GM23338 (cell line): ENCODE measurements at places on chromosomes 11 and 22.
A peak's percentile ranks its signal among the peaks of the same experiment; 100 is the strongest.

GRCh38 chr11:131867457-131868257 is 497.2 kb downstream of the NTM start:
- H3K36me3 ChIP-seq: no peaks in the 10 kb centered on the region
- no peak overlapping the region for H3K4me3 ChIP-seq
- H3K27ac ChIP-seq: peak overlapping the region; percentile 71
- peak; percentile 87 for DNase-seq
- H3K27me3 ChIP-seq: no peaks in the 10 kb centered on the region
- peaks cover 45% of the 10 kb centered on the region for H3K4me1 ChIP-seq

DNA sequence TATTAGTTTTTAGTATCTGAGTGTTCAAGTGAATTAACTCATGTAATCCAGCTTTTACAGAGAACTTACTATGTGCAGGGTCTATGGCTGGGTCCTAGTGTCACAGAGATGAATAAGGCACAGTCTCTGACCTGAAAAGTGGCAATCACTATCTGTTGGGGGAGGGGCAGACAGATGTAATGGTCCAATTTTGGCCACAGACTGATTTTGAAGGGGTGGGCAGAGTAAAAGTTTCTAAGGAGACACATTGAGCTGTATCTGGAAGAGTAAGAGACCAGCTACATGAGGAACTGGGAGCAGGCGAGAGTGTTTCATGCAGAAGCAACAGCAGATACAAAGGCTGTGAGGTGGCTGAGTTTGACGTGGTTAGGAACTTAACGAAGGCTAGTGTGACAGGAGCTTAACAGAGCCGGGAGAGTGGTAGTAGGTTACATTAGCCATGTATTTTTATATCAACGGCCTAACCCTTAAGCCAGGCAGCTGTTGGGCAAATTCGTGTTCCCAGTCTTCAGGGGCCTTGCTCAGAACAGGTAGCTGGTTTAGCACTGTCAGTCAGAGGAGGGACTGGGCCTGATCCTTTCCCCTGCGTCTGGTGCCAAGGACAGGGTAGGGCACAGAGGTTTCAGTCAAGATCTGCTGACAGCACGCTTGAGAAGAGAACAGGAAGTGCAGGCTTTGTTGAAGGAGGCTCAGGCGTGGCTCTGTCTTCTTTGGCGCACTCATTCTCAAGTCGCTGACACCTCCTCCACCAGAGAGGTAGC is 1.4 kb upstream of the STIM1 start:
- H3K27ac ChIP-seq: peak overlapping the region; percentile 47; the same call in 1 of the 2 replicates
- peak overlapping the region; percentile 93 for H3K4me3 ChIP-seq
- no peak for DNase-seq
- peaks cover 19% of the 10 kb centered on the region for H3K27me3 ChIP-seq
- H3K36me3 ChIP-seq: no peaks in the 10 kb centered on the region
- H3K4me1 ChIP-seq: peaks cover 27% of the 10 kb centered on the region

GRCh38 chr22:25702040-25702439 is 39.9 kb upstream of the MYO18B start:
- H3K4me3 ChIP-seq: no peak overlapping the region
- DNase-seq: no peak
- H3K27ac ChIP-seq: no peak overlapping the region
- H3K27me3 ChIP-seq: no peaks in the 10 kb centered on the region

GRCh38 chr11:121419836-121420235 is 32.3 kb upstream of the SORL1 start:
- no peak overlapping the region for H3K27ac ChIP-seq
- peaks cover 7% of the 10 kb centered on the region for H3K4me1 ChIP-seq
- no peaks in the 10 kb centered on the region for H3K27me3 ChIP-seq
- DNase-seq: no peak

DNA sequence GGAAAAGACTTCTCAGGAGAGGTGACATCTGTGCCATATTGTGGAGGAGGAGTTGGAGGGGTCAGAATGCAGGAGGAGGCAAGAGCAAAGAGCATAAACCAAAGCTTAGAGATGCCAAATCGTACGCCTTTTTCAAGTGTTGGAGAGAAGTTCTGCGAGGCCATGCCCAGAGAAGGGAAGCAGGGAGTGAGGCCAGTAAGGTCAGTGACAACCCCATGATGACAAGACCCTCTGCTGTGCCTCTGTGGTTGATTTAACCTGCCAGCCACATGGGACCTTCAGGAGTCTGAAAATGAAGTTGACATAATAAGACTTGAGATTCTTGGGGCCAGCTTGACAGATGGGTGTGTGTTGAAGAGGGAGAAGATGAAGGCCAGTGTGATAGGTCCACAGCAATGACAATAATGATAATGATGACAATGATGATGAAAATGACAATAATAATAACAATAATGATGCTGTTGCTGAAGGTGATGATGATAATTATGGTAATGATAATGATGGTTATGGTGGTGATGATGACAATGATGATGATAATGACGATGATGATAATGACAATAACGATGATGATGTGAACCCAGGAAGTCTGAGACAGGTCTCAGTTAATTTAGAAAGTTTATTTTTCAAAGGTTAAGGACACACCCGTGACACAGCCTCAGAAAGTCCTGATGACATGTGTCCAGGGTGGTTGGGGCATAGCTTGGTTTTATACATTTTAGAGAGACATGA is 152.6 kb upstream of the B3GAT1 start:
- H3K27ac ChIP-seq: no peak overlapping the region
- no peaks in the 10 kb centered on the region for H3K36me3 ChIP-seq
- no peak overlapping the region for H3K4me3 ChIP-seq
- DNase-seq: no peak
- H3K27me3 ChIP-seq: no peaks in the 10 kb centered on the region
- no peaks in the 10 kb centered on the region for H3K4me1 ChIP-seq

DNA sequence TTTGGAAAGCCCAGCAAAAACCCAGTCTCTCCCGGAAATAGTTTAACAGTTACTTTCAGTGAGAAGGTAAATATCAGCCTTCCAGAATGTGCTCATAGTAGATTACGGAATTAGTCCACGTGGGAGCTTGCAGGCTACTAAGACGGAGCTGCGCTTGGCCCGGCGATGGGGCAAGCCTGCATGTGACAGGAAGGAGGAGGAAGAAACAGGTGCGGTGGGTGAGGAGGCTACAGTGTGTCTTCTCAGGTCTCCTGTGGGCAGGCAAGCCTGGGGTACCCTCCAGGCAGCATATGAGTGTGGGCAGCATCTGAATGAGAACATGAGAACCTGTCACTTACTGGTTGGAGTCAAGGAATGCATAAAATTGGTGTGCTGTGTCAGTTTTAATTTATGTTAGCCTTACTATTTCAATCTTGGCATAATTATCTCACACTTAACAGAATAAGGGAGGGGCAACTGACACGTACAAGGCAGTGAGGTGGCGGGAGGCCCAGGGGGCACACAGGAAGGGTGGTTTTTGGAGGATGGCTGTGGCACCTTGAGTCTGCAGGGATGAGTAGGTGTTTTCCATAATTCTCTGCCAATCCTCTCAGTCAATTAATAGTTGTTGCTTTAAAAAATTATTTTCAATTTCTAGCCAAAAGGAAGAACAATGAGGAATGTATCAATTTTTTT is 35.7 kb downstream of the CLMP start:
- no peak for DNase-seq
- H3K4me3 ChIP-seq: no peak overlapping the region
- H3K4me1 ChIP-seq: peaks cover 3% of the 10 kb centered on the region; the same call in 1 of the 2 replicates
- H3K27ac ChIP-seq: no peak overlapping the region
- no peaks in the 10 kb centered on the region for H3K27me3 ChIP-seq

DNA sequence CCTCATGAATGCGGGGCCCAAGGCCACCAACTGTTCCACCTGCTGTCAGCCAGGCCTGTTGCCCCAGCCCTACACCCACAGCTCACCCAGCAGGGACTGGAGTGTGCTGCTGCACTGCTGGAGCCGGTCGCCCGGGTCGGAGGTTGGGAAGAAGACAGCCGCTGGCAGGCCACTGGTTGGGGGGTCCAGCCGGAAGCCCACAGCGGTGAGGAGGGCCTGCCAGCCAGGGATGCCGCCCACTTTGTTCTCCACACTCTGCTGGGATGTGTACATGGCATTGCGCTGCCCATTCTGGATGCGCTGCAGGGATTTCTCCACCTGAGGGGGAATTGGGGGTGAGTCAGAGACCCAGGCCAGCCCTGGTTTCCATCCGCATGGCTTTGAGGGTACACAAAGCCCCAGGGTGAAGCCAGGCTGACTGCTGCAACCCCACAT is 74.2 kb upstream of the PITPNB start:
- H3K27ac ChIP-seq: no peak overlapping the region
- no peaks in the 10 kb centered on the region; the same call in 1 of the 2 replicates for H3K36me3 ChIP-seq
- peaks cover 12% of the 10 kb centered on the region; the same call in 1 of the 2 replicates for H3K4me1 ChIP-seq
- no peaks in the 10 kb centered on the region for H3K27me3 ChIP-seq

DNA sequence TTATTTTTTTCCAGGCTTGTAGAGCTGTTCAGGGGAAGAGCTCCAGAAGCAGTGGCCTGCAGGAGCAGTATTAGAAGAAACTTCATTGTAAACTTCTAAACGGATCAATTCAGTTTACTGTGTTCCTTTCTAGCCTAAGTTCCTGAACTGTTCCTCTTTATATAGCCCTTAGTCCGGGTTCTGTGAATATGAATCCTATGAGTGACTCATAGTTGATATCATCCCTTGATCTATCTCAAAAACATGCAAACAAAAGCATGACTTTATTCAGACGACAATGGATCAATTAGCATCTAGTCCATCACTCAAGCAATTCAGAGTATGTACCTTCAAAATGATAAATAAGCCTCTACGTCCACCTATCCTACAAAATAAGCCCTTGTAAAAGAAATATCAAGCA is at the start of gene MMP12:
TSS of gene MMP12 (minus strand) at position 131 of the 400 bp plus-strand sequence. CDS start at position 86, 45 bp downstream.
- no peaks in the 10 kb centered on the region for H3K4me1 ChIP-seq
- no peak within 1 kb of the TSS for H3K4me3 ChIP-seq
- no peak for DNase-seq
- H3K27ac ChIP-seq: no peak within 1 kb of the TSS

GRCh38 chr11:126585774-126586491 is 230.4 kb downstream of the ST3GAL4 start:
- no peaks in the 10 kb centered on the region for H3K36me3 ChIP-seq
- H3K4me1 ChIP-seq: peaks cover 39% of the 10 kb centered on the region
- DNase-seq: peak; percentile 86
- no peaks in the 10 kb centered on the region for H3K27me3 ChIP-seq
- H3K27ac ChIP-seq: peak overlapping the region; percentile 64

DNA sequence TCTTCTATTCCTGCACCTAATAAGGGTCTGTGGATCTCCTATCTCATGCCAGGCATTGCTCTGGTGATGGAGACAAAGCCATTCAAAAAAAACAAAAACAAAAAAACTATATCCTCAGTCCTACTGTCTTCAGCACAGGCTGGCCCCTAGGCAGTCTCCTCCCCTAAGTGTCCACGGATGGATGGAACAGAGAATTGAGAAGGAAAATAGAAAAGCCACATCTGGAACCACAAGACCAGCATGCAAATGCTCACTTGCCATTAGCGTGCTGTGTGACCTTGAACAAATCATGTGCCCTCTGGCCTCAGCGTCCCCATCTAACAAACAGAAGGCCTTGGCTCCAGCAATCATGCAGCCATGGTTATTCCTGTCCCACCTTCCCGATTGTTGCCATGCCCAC is 32.7 kb upstream of the CD82 start:
- H3K4me3 ChIP-seq: no peak overlapping the region
- no peaks in the 10 kb centered on the region for H3K36me3 ChIP-seq
- H3K27ac ChIP-seq: no peak overlapping the region
- H3K4me1 ChIP-seq: no peaks in the 10 kb centered on the region
- no peaks in the 10 kb centered on the region for H3K27me3 ChIP-seq

- H3K27ac ChIP-seq: no peak overlapping the region
- H3K4me1 ChIP-seq: no peaks in the 10 kb centered on the region
- no peak for DNase-seq
- H3K27me3 ChIP-seq: no peaks in the 10 kb centered on the region
- no peaks in the 10 kb centered on the region; the same call in 1 of the 2 replicates for H3K36me3 ChIP-seq
Measured at GRCh38 chr11:116842117-116842516, 4.7 kb upstream of the APOA1 start.

GRCh38 chr11:3866206-3866605 is 10.7 kb downstream of the STIM1 start:
- peaks cover 23% of the 10 kb centered on the region for H3K4me1 ChIP-seq
- peak; percentile 17 for DNase-seq
- no peaks in the 10 kb centered on the region for H3K27me3 ChIP-seq
- no peaks in the 10 kb centered on the region for H3K36me3 ChIP-seq
- no peak overlapping the region for H3K4me3 ChIP-seq

DNA sequence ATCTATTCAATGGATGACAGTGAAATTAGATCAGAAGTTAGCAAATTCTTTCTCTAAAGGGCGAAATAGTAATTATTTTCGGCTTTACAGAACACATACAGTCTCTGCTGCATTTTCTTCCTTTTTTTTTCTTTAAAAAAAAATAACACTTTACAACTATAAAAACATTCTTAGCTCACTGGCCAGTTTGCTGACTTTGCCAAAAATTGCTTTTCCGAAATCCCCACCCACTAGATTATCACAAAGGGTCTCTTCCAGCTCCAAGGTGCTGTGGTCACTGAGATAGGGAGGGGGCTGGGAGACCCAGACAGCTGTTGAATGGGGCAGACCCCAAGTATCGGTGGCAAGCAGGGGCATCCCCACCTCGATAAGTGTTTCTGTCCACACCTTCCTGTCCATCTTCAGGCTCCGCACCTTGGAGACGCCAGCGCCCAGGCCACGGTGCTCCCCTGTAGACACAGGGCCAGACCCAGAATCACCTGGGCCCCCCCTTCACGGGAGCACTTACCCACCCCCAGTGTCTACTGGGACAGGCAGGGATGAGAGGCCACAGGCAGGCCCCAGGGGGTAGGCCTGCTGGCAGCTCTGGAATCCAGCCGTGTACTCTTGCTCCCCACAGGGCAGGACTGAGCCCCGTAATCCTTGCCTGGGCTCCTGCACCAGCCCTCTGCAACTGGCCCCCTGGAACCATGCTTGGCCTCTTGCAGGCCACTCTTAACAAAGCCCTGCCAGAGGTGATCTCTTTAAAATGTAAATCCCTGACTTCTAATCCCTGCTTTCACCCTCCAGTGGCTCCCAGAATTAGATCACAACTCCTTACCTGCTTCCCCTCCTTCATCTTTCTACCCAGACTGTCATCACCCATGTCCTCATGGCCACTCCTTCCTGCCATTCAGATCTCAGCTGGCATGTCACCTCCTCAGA is 31.5 kb upstream of the PDE2A start:
- peaks cover 25% of the 10 kb centered on the region for H3K4me1 ChIP-seq
- H3K27ac ChIP-seq: peak overlapping the region; percentile 63; the same call in 1 of the 2 replicates
- no peaks in the 10 kb centered on the region for H3K27me3 ChIP-seq

DNA sequence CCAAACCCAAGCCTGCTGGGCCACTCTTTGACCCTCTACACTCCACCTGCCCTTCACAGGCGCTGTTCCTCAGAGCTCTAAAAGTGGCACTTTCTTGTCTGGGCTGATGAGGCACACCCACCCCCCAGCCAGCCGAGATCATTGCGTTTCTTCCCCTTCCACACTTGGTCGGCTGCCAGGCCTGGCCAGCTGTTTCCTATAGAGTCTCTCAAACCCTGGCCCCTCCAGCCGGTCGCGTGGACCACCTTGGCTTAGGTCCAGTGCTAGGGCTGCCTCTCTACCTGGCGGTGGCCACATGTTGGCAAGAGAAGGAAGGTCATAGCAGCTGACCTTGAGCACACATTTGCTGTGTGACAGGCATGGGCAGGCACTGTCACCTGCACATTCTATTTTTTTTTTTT is 60.6 kb downstream of the PPP6R2 start:
- H3K4me3 ChIP-seq: no peak overlapping the region
- H3K36me3 ChIP-seq: no peaks in the 10 kb centered on the region
- no peaks in the 10 kb centered on the region for H3K4me1 ChIP-seq
- no peak overlapping the region for H3K27ac ChIP-seq
- no peaks in the 10 kb centered on the region for H3K27me3 ChIP-seq

- H3K27ac ChIP-seq: no peak overlapping the region
- DNase-seq: no peak
- H3K4me1 ChIP-seq: peaks cover 17% of the 10 kb centered on the region
- no peaks in the 10 kb centered on the region for H3K27me3 ChIP-seq
- no peak overlapping the region for H3K4me3 ChIP-seq
Measured at GRCh38 chr22:36196254-36197064, 5.2 kb downstream of the APOL4 start.
